Activated effector memory CD4-positive, alpha-beta T cell treated with Interleukin-2 at 50 U/mL for 16 hours (primary cell): ENCODE measurements at places on chromosomes 1 and 21.

DNA sequence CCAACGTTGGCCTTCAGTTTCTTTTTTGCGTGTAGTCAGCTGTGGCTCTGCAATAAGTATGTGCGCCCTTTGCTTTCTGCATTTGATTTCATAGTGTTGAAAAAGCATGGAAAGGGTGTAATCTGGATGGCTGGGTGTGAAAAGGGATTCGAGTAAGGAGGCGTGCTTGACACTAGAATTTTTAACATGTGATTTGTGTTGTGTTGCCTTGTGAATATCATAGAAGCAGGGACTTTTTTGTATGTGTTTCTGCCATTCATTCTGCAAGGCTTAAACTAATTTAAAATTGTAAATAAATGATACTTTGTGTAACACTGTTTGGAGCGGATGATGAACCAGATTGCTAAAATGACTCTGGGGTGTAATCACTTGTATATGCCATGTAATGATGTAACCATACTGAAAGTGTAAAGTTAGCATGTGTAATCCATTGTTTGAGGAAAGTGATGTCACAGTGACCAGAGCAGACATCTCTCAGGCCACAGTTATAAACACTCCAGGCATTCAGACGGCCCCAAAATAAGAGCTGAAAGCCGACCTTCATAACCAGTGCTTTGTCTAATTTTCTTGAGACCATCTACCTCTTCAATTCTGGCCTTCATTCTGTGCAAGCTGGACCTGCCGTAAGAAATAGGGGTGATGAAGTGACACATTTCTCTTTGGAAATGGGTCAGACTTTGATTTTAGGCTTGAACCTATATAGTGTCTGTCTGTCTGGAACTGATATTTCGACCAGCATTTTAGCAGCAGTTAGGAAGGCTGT lies 618 bp downstream of the SH3BGR start:
- DNase-seq, result no peak

GRCh38 chr21:29302359-29302875 lies 3.7 kb downstream of the BACH1 start:
- no peak for DNase-seq

DNA sequence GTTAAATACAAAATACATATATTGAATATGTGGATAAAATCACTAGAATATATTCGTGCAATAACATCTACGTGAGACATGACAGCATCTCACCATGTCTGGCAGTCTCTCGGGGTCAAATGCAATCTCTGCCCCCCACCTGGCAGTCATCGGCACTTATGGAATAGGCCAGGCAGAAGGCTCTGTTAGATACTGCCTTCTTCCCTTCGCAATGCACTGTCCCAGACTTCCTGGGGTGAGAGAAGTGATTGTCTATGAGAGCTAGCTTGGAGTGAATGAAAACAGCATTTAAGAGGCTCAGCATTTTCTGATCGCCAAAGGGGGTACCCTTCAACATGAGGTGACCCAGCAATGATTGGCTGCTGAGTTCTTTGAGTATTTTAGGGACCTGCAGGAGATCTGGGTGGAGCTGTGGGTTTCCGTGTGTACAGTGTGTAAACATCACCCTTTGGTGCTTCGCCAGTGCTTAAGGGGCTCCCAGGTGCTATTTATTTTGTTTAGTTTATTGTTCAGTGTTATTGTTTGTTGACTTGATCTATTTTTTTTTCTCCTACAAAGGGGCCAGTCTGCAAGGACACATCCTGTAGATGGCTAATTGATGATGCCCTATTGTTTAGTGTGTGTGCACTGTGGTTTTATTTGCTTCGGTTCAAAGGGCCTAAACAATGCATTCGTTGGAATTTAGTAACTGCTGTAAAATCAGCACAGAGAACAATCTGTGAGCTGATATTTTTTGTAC lies 10.2 kb downstream of the ERG start:
- DNase-seq, result no peak

DNA sequence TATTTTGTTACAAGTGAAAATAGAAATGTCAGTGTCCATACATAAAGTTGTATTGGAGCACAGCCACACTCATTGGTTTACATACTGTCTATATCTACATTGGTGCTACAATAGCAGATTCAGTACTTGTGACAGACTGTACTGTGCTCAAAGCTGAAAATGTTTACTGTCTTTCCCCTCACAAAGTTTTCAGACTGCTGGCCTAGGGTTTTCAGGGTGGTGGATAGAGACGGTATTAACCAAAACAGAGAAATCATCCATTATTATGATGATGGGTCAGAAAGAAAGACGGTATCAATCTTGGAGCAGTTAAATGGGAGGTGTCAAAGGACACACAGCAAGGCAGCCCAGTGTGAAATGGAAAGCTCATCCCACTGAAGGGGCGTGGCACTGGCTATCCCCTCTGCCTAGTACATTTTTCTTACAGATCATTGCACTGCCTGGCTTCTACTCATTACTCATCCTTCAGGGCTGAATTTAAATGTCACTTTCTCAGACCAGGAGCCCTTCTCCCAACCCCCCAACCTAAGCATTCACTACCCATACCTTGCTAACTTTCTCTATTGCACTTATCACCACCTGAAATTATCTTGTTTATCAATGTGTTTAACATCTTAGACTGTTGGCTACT lies 10.2 kb downstream of the JAK1 start:
- no peak for DNase-seq

DNA sequence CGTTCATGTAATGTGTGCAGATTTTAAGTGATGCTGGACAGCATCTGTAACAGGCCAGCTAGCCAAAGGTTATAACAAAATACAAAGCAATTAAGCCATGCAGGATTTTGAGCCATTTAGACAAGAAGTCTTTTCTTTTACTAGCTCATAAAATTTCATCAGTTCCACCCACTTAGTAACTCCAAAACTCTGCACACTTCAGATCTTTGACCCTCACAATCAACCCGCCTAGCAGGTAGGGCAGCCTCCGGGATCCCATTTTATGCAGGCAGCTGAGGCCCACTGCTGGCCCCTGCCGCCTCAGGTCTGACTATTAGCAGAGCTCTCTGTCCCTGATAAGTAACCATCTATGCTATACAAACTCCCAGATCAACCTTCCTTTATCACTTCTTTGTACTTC lies 9.2 kb downstream of the LBR start:
- DNase-seq, result no peak

DNA sequence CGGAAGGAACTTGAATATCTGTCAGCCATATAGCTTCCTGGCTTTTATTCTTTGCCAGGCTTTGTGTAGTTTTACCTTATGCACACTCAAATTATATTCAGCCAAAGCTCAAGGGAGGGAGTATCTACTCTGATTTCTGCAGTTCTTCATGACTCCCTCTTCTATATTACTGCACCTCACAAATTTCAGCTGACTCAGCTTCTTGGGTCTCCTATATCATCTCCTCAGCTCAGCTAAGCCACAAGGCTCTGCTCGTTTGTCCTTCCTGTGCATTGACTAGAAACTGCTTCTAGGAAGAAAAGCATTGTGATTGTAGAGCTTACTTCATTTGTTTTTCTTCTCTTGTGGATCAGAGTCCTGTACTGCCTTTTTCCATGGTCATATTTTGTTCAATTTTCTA lies 37.4 kb downstream of the BTBD8 start:
- DNase-seq, result no peak

DNA sequence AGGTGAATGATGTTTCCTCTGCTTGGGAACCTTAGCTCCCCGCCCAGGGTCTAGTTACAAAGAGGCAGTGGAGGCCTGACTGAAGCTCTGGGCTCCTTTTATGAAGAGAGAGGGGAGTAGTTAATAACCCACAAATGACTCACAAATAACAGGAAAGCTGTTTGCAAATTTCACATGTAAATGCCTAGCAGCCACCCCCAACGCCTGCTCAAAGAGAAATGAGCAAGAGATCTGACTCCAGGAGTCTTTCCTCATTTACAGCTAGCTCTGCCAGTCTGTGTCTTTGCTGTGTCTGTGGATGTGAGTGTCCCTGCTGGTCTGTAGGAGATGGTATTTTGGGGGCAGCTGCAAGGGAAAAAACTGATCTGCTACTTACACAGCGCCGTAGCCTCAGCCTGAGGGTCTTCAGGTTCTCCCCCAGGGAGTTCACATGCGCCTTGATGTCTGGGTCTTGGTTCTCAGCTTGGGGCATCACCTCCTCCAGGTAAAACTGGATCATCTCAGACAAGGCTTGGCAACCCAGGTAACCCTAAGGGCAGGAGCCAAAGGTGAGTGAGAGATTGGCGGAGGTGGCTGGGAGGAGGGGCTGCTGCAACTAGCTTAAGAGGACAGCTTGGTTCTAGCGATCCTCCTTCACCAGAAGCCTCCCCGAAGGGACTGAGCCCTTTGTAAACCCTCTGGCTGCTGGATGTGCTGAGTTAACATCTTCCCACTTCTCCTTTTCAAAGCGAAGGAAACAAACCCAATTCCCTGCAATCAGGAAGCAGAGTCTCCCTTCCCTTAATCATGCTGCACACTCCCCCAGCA lies at the start of gene IL19:
TSS of gene IL19 (plus strand) at position 243 of the 807 bp plus-strand sequence. CDS start 65,890 bp downstream, outside the sequence.
- DNase-seq, result no peak

- no peak for DNase-seq
Measured at GRCh38 chr1:204094313-204094729, 21.4 kb downstream of the SOX13 start.

GRCh38 chr1:117584181-117584580 lies 21.7 kb upstream of the TENT5C start:
- DNase-seq, result no peak

GRCh38 chr1:186409091-186409490 lies 33.5 kb downstream of the ODR4 start:
- no peak for DNase-seq

- no peak for DNase-seq
Measured at GRCh38 chr1:31467005-31467674, 54.1 kb downstream of the SERINC2 start.

DNA sequence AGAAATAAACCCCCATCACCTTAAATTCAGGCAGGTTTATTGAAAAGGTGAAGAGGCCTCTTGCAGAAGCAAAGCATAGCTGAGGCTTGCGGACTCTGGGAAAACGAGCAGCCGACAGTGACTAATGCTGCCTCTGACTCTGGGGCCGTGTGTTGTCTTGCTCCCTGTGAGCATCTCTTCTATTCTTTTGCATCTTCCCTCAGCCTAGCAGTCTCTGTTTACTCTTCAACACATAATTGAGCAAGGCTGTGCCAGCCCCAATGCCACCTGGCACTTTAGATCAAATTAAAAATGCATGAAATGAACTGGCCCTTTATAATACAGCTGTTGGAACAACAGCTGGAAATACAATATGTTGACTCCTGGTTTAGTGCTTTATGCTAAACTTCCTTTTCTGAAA lies 18.4 kb upstream of the REG4 start:
- DNase-seq, result no peak

DNA sequence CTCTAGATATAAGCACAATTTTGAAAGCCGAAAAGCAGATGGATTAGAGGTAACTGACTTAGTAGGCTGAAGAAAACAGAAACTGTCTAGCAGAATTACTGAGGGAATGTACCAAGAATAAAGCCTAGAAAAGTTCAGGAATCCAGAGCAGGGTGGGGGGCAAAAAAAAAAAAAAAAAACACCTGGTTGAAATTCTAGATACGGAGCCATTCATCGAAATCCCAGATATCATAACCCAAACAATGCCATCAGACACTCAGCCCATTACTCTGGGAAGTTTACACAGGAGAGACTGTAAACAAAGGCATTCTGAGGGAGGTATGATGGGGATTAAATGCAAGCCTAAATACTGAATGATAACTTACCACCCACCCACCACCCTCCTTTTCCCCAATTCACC lies 45.6 kb downstream of the ENAH start:
- no peak for DNase-seq

GRCh38 chr21:38054334-38054733 lies 138.1 kb upstream of the KCNJ6 start:
- DNase-seq, result no peak

- no peak for DNase-seq
Measured at GRCh38 chr1:33438364-33439160, 7.7 kb upstream of the PHC2 start.

DNA sequence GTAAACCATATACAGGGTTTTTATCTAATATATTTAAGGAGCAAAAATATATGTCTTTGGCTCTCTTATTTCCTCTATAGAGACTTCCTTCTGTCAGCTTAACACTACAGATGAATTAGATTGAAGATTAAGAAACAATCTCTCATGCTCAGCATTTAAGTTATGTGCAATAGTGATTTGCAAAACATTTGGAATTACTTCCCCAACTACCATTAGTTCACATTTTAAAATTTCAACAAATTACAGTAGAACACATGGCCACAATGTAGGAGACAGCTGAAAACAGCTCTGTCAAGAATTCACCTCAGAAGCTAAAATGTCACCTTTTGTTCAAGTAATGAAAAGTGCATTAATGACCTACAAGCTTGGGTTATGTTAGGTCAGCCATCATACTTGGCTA lies 177.9 kb downstream of the EIF4G3 start:
- no peak for DNase-seq

GRCh38 chr1:232610192-232610901 lies 19.6 kb downstream of the SIPA1L2 start:
- DNase-seq, result no peak

DNA sequence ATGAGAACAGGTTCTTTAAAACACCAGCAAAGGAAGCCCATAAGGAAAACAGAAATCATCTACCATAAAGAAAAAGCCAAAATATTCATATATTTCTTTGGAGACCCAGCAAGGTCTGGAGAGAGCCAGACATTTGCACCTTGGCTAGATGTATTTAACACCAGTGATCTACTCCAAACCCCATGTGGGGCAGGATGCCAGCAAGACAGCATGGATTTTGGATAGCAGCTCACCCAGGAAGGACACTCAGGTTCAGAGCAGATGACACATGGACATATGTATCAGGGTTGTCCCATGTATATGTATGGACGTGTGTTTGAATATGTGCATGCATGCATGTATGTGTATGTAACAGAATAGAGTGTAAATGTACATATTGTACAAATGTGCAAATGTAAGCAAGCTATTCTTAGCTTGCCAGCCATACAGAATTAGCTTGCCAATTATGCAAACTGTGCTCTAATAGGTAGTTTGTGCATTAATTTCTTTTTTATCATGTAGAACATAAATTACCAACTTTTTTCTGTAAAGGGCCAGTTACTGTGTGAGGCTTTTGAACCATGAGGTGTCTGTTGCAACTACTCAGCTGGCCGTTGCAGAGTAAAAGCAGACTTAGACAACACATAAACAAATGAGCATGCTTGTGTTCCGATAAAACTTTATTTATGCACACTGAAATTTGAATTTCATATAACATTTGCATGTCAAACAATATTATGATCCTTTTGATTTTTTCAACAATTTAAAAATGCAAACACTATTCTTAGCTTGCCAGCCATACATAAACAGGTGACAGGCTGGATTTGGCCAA lies 73.5 kb upstream of the KAZN start:
- no peak for DNase-seq

DNA sequence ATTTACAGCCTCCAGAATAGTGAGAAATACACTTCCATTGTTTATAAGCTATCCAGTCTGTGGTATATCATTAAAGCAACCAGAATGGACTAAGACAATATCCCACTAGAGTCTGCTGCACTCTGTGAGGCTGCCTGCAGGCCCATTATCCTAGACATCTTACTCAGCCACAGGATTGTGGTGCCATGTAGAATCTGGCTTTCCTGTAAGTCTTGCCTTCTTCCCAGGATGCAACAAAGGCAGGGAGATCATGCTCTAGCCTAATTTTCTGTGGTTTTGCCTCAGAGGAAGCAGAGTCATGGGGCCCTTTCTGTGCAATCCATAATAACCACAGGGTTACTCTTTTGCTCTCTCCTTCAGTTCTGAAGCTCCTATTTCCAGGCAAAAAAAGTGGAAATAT lies 299.1 kb upstream of the DEPDC1 start:
- no peak for DNase-seq

- DNase-seq, result no peak
Measured at GRCh38 chr1:214453109-214453722, 98.2 kb downstream of the PTPN14 start.

- DNase-seq, result peak; percentile 95
Measured at GRCh38 chr1:40257688-40258444, at the start of gene ZMPSTE24. ZMPSTE24 (plus strand) TSS chr1:40258236; CDS start chr1:40258272, 36 bp downstream.
